ENCODE measurements at places on chromosomes 6 and 20.

DNA sequence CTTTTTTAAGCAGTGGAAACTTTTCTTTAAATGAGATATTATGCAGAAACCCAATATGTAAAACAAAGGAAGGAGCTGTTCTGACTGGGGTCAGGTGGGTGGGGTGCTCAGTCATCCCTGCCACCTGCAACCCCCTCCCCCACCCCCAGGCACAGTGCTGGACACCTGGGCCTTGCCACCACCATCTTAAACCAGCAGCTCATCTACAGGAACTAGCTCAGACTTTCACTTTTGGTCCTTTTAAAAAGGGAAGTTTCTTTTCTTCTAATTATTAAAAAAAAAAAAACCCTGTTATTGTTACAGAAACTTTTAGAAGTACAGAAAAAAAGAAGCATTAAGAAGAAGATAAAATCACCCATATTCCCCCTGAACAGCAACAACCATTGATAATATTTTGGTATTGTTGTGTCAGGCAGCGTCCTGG lies 37.1 kb downstream of the PPP1R16B start:
- DNase-seq = no peak

- DNase-seq = peak; percentile 67
These were observed 74.0 kb downstream of the SSR1 start for GRCh38 chr6:7238900-7239589.

DNA sequence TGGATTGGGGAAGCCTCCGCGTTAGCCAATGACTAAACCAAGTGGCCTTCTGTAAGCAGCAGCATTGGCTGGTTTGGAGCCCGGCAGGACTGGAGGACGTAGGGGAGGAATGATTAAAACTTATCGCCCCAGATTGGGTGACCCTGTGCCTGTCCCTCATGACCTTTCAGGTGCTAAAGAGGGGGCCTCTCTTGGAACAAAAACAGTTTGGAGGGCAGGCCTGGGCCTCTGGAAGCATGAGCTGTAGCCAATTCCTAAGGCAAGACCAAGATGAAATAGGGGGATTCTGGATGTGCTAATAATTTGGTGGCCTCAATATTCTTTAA lies 1.4 kb downstream of the GMPR start:
- no peak for DNase-seq

GRCh38 chr6:6287415-6287814 lies 33.0 kb downstream of the F13A1 start:
- no peak for DNase-seq

DNA sequence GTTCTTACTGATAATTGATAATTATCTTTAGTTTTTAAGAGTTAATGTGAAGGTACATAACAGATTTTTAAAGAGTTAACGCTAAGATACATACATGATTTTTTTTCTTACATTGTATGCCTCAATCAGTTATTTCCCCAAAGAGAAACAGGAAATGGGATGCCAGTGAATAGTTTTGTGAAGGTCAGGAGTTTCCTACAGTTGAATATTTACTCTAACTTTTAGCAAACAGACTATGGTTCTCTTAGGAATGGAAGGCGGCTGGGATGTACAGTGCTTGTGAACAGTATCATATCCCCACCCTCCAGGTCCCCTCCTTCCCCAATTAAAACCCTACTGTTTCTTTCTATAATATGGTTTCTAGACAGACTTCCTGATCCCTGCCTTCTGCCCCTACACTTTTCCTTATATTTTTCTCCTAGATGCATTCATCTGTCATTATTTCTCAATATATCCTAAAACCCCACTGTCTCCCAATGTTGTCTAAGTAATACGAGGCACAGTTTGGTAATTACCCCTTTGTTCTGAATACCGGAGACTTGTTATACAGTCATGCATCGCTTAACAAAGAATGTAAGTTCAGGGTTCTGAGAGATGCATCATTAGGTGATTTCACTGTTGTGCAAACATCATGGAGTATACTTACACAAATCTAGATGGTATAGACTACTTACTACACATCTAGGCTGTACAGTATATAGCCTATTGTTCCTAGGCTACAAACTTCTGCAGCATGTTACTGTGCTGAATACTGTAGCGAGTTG lies 29.2 kb downstream of the SLC35A1 start:
- no peak for DNase-seq

- no peak for DNase-seq
These were observed 195.0 kb downstream of the TASP1 start for GRCh38 chr20:13443690-13444089.

- no peak for DNase-seq
These were observed 48.1 kb downstream of the COL9A1 start for GRCh38 chr6:70254784-70255183.

- DNase-seq = no peak
These were observed 46.1 kb upstream of the TULP4 start for GRCh38 chr6:158266131-158266530.

DNA sequence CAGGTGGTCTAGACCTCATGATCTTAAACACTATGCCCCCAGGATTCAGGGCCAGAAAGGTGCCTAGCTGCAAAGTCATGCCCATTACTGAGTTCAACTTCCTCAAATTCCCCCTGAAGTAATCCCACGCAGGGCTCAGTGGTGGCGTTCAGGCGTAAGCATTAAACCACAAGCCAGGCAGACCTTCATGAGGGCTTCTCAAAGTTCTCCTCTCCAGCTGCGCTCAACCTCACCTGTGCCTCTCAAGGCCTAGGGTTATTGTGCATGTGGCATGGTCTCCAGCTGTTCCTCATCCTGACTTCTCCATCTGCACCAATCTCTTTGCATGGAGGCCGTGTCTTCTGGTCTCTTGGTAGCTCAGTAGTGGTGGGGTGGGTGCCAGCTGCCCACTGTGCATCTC lies 113.6 kb downstream of the TSHZ2 start:
- DNase-seq = no peak

GRCh38 chr6:129866688-129867087 lies 5.6 kb upstream of the TMEM244 start:
- DNase-seq = no peak

DNA sequence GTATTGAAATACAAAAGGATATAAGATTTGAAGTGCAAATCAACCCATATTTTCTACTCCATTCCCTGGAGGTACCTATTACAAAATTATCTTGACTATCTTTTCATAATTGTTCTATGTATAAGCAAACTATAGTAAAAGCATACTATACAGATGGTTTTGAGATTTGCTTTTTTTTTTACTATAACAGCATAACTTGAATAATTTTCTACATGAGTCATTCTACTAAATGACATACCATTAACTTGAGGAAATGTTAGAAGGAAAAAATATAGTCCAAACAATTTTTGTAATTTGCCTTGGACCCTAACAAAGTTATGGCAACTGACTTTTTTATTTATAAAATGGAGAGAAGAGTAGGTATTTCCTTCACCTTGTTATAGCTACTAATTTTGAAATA lies 472.7 kb downstream of the PKHD1 start:
- no peak for DNase-seq

- DNase-seq = no peak
These were observed 14.6 kb upstream of the CDK5RAP1 start for GRCh38 chr20:33415948-33416347.

DNA sequence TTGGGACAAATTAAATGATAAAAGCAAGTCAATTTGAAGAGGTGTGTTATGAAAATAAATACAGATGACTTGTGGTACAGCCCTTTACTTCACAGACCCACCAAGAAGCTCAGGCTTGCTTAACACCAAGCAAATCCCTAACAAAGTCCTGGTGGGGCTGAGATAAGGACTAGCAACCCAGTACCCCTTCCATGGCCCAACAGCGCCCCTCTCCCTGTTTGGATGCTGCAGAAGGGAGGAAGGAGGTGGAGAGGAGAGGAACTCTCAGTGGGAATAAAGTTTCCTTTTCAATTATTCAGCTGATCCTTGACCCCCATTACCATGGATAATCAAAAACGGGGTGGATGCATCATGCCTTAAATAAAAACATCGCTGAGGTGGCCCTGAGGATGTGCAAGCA lies 4.5 kb upstream of the ZNF831 start:
- no peak for DNase-seq

- no peak for DNase-seq
These were observed 189.4 kb upstream of the RNF217 start for GRCh38 chr6:124772733-124773319.

Measured in activated T-cell treated with anti-CD3 and anti-CD28 coated beads for 1 hour (primary cell).